ENCODE measurements at places on chromosomes 3 and 15. TPM values are rescaled to one million over a fixed set of nuclear protein-coding genes. Genes with fewer than 3 reads are reported as not detected.

DNA sequence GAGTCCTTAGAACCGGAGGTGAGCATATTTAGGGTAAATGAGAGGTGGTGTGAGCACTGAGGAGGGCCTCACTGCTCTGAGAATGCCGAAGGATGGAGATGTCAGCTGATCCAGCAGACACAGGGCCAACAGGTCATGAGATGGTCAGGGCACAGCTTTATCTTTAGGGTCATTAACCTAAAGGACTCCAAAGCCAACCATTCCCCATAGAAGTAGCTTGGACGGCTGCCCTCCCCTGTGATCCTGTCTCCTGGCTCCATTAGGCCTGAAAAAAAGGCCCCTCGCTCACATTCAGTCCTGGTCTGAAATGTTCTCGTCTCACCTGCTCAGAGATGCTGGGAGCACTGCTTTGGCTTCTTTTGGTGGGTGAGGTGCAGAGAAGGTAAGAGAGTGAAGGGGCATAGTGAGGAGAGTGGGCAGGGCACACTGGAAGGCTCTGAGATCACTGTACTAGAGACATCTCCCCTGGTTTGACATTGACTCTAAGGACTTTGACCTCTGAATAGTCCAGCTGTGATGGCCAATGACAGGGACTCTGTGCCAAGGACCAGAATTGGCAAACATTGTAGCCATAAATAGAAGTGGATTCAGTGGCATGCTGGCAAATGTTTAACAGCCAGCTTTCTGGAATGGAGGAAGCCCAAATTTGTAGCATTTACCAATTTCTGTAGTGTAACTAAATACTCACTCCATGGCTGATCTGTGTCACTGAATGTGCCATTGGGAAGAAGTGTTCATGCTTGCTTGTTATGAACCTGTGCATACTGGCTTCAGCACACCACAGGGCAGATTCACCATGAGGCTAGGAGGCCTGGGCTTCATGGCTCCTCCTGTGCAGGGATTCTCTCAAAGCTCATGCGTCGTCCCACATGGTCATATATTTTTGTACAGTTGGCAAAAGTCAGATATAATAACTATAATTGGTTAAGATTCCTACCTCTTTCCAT lies 76.2 kb upstream of the MRPS22 start:
- DNase-seq: no peak

The TRPM1 gene
- total RNA-seq: 0.48 TPM

The CLDN16 gene
- total RNA-seq: 0.96 TPM

- DNase-seq: no peak
Observed at GRCh38 chr3:133162265-133162664, 124.1 kb downstream of the TMEM108 start.

The GP9 gene
- total RNA-seq: not detected

- DNase-seq: peak; percentile 61
Observed at GRCh38 chr3:13621381-13622221, 72.7 kb downstream of the FBLN2 start.
